ENCODE measurements at places on chromosomes 5 and 9.

DNA sequence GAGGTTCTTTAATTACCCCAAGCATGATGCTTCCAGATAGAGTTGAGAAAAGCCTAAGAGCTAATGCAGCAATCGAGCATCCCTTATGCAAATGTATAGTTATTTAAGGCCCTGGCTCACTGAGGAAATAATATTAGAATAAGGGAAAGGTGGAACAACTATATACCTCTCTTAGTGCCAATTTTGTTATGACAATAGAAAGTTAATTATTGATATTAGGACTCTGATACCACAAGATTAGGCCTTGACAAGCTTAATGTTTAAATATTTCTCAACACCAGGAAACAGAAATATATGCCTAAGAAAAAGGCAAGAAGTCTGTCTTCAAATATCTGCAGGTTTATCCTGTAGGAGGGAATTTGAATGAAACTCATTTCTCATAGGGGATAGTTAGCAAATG, 371.0 kb downstream of the PRELID2 start:
- no peak for DNase-seq

GRCh38 chr5:36770125-36770524, 106.4 kb upstream of the NIPBL start:
- DNase-seq, result no peak

DNA sequence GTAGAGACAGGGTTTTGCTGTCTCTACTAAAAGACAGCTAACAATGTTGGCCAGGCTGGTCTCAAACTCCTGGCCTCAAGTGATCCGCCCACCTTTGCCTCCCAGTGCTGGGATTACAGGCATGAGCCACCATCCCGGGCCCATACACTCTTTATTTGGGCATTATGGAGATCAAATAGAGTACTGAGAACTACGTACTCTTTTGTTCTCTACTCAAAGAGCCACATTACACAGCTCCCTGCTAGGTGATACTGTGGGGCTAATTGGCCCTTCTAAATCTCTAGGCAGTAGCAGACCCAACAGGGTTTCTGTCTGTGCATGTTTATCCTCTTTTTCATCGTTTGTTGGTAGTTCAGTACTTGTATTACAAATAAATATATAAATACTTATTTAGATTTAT, 16.1 kb downstream of the CKMT2 start:
- DNase-seq, result no peak

- DNase-seq, result no peak
Observed at GRCh38 chr5:72465066-72465465, 42.1 kb downstream of the ZNF366 start.

DNA sequence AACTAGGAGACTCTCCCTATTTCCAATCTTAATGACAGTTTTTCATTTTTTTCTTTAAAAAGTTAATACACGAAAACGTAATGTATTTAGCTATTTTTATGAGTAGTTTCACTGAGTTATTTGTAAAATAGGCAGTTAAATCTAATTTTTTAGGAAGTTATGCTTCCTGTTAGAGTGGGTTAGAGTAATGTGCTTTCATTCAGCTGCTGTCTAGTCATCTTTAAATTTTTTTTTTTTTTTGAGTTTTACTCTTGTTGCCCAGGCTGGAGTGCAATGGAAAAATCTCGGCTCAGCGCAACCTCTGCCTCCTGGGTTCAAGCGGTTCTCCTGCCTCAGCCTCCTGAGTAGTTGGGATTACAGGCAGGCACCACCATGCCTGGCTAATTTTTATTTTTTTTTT, 34.0 kb downstream of the CDC42SE2 start:
- no peak for DNase-seq

DNA sequence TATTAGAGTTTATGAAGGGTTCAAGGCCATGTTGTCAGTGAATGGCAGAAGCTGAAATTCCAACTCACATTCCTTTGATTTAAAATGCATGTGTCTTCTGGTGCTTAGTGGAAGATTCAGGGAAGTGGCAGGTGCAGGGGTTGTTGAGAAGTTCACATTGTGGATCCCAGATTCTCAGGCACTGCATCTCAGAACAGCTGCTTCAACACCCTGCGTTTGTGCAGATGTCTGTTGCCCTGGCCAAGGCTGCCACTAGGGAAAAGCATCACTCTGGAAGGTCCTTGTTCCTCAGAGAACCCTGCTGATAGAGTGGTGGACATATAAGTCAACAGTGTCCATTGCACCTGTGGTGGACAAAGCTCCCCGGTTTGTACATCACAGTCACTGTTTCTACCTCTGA, 162.7 kb downstream of the PAPPA start:
- DNase-seq, result no peak

DNA sequence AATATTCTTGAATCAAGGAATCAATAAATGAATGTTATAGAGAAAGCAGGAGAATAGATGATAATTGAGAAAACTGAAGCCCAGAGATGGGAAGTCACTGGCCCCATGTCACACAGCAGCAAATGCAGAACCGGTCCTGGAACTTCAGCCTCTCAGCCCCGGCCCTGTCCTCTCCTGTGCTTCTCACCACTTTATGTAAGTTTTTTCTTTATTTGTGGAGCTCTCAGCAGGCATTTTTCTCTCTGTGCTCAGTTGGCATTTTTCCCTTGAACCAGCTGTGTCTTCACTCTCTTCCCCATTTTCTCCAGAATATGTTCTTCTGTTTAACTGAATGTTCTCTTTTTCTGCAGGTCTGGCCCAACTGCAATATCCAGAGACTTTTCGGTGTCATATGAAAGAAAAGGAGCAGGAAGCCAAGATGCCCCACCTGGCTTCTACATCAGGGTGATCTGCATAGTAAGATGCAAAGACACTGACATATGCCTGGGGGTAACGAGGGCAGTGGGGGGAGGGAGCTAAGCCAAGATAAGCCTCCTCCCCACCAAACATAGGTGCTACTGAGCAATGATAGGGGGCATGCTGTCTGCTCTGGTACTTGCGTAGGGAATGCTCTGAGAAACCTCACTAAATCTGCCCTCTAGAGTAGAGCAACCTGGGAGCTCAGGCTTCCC, 12.8 kb upstream of the LCP2 start:
- no peak for DNase-seq

- no peak for DNase-seq
Observed at GRCh38 chr5:139408191-139408590, 4.3 kb upstream of the SPATA24 start.

DNA sequence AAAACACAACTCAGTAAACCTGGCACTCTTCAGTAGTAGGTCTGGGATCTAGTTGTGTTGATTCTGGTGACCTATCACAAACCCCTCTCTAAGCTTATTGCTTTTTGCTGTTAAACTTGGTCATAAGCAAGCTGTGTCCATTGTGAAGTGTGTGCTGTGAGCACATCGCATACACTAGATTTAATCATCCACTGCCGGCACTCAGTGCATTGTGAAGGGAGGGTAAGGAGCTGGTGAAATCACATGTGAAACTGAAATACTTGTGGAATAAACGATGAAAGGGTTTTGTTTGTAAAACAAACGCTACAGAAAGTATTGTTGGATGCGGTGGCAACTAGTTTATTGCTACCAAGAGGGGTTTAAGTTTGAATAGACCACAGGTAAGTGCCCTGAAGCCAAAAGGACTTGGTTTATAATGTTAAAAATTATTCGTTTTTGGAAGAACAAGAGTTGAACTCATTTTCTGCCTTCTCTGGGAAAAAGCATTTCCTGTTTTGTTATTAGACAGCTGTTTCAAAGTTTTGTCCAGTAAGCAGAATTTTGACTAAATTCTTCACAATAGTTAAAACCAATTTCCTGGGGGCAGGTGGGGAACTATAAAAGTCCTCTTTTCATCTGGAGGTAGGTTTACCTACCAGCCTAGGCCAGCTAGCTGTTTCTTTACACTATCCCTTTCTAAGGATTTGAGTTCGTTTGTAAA, 24.6 kb downstream of the TJP2 start:
- DNase-seq, result no peak

DNA sequence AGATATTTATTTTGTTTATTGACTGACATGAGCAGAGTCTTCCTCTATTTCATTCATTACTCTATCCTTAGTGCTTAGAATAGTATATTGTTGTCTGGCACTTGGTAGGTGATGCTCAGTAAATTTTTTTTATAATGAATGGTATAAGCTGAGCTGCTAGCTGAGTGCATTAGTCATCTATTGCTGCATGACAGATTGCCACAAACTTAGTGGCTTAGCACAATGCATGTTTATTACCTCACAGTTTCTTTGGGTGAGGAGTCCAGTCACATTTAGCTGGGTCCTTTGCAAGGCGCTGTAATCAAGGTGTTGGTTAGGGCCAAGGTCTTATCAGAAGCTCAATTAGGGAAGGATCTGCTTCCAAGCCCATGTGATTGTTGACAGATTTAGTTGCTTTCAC, 23.1 kb downstream of the SMAD5 start:
- no peak for DNase-seq

DNA sequence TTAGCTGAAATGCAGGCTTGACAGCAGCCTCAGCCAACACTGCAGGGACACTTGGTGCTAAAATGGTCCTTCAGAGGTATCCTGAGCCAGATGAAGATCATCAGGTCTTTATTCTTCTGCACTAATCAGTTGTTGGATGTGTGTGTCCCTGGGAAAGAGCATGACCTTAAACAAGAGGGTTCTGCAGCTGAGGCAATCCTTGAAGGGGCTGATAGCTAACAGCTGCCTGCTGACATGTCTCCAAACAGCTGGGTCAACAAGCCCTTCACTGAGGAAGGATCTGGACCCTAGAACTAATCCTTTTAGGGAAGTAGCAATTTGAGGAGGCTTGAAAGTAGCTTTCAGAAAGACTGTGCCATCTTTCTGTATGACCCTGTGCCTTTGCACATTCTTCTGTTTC, 376.3 kb upstream of the ACTBL2 start:
- DNase-seq, result no peak

- DNase-seq, result no peak
Observed at GRCh38 chr9:128226412-128226801, 23.2 kb downstream of the DNM1 start.

DNA sequence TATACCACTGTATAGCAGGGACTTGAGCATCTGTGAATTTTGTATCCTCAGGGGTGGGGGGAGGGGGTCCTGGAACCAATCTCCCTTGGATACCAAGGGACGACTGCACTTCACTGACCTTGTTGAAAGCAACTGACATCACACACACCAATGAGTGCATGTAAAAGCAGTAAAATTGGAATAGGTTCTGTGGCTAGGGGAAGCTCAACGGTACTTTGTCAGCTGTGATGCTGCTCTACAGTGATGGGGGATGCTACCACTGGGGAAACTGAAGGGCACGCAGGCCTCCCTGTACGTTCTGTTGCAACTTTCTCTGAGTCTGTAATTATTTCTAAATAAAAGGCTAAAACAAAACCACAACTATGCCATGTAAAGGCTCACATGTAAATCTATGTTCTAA, 47.0 kb upstream of the RETREG1 start:
- no peak for DNase-seq

DNA sequence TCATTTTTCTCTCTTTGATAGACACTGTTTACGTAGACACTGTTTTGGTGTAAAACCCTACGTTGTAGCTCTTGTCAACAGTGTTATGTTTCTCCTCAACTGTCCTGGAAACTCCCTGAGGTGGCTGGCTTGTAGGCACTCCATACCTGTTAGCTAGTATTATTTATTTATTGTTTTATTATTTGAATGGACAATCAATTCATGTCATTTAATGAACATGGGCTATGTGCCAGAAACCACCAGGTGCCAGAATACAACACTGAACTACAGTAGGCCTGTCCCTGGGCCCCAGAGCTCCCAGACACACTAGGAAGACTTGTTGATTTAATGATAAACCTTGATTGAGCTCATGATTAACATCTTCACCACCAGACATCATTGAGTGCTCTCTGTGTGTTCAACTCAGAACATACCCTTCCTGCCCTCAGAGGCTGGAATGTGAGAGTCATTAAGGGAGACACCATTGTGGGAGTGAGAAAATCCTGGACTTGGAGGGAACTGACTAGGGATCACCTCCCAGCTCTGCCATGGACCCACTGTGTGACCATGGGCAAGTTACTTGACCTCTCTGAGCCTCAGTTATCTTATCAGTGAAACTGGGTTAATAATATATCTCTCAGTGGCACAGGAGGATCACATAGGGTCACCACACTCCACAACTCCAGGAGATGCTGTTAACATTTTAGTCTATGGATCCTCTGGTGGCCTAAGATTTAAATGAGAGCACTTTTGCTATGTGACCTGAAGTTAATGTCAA, 19.2 kb downstream of the IRF1 start:
- peak; percentile 7 for DNase-seq

DNA sequence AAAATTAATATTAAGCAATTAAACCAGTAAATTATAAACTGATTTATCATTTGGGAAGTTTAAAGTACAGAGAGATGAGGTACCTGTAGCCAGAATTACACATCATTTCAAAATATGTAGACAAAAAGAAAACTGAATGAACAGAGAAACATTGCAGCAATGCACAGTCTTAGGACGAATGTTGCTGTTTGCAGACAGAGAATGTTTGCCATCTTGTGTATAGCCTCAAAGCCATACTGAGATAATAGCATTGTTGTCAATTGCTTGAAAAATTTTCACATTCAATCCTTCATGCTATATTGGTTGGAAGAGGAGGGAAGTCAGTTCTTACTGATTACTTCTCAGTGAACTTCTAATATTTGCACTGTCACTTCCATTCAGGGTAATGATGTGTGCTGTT, 326.2 kb downstream of the PRR16 start:
- DNase-seq, result no peak

- DNase-seq, result no peak
Observed at GRCh38 chr5:171750311-171750788, 35.3 kb upstream of the SMIM23 start.

GRCh38 chr5:81802020-81802419, 51.1 kb upstream of the SSBP2 start:
- DNase-seq, result no peak

GRCh38 chr5:60495644-60496520, 204.1 kb downstream of the DEPDC1B start:
- DNase-seq, result no peak

GRCh38 chr9:109792951-109793546, 13.1 kb downstream of the PALM2AKAP2 start:
- no peak for DNase-seq

DNA sequence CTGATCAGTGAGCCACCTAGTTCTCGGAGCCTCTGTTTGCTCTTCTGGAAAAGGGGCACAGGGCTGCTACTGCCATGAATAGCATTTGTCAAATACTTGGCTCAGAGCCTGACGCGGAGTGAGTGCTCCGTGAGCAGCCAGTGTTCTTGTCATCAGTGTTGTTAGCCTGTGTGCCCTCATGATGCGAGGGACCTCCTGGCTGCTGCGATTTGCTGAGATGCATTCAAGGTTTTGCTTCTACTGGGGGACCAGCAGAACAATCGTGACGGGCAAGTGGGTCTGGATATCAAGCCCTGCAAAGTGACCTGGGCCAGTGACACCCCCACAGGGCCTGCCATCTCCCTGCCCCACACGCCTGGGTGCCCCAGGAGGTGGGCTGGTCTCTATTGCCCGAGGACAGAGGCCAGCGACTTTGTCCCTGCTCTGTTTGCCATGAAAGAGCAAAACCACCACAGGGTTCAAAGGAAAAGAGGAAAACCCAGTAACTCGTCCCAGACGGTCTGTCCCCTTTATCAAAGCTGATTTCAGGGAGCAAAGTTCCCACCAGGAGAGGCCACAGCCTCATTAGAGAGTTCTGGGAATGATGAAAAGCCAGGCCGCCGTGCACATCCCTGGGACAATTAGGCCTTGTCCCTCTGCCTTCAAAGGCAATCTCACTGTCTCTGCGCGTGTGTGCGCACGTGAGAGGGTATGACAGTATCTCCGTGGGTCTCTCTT, 86.5 kb upstream of the LMX1B start:
- no peak for DNase-seq

Measured in activated CD4-positive, alpha-beta T cell treated with anti-CD3 and anti-CD28 coated beads for 1 hour (primary cell).